ENCODE measurements at places on chromosomes 7 and 10.

DNA sequence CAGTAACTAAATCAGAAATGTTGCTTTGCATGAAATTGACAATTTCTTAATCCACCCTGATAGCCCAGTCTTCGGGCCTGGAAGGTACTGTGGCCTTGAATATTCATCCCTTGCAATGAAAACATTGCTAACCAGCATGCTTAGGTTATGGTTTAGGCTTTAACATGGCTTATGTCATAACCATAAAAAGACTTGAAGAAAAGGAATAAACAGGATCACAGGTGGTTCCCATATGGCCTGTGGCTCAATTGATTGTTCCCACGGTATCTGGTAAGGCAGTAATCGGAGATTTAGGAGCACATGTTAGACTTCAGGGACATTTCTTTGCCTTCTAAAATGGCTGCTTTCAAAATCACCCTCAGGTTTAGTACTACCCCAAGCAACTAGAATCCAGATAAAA, 139.5 kb downstream of the ST7 start:
- DNase-seq = no peak

- DNase-seq = no peak
Observed at GRCh38 chr7:111096997-111097396, 6.1 kb downstream of the LRRN3 start.

GRCh38 chr7:117238937-117239336, 83.9 kb downstream of the WNT2 start:
- DNase-seq = no peak

GRCh38 chr10:92757066-92757710, 67.4 kb downstream of the HHEX start:
- DNase-seq = peak; percentile 94

All from GDM1 (cell line).